ENCODE measurements at places on chromosomes 4 and X.

DNA sequence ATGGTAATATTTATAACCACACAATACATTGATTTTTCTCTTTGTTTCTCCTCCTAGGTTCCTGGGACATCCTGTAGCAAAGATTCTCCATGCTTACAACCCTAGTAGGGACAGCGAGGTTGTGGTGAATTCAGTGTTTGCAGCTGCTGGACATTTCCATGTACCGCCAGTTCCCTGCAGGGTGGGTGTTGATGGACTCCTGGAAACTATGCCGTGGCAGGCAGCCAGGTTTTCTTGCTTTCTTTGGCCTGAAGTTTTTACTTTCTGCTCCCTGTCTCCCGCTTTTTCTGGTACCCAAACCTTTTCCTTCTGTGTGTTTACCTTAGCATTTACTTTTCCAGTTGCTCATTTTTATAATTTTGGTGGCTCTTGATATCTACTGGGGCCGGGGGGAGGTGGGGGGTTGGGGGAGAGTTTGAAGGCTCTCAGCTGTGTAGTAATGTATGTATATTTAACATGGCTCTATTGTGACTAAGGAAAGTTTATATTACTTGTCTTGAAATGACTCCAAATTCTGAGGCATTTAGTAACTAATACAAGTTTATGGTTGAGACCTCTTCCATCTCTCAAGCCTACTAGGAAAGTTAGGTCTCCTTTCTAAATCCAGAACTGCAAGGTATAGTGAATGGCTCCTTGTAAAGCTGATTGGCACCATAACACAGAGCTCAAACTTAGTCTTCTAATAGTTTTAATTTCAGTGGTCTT lies 89.7 kb downstream of the TMEM131L start:
- DNase-seq = peak; percentile 55

- no peak for DNase-seq
These were observed 21.9 kb upstream of the MAD2L1 start for GRCh38 chr4:120088507-120088906.

DNA sequence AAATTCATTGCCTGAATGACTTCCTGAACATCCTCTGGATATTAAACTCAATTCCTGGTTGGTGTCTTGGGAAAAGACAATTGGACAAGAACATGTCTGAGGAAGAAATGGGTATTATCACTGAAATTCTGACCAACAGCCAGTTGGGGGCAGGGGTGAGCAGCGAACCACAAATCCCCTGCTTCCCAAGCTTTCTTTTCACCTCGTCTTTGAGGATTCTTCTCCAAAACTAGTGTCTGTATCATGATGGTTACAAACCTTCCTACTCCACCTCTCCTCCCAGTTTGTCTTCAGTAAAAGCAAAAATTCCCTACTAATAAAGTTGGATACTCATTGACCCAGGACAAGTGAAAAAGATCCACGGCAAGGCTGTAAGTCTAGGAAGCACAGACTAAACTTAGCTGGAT lies 48.3 kb upstream of the WDR1 start:
- DNase-seq = no peak

DNA sequence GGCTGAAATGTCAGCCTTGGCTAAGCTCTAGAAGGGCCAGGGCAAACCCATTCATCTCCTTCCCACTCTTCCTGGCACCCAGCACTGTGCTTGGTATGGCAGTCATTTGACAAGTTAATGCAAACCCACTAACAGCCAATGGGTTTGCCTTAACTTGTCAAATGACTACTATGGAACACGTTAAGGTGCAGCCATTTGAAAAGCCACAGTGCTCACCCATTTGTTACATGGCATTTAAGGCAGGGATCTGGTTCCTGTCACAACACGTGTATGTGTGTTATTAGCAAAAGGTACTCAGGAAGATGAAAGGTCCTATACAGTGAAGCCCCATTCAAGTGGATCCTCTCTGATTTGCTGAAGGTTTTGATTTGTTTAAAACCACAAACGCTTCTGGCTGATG lies 7.2 kb downstream of the CRMP1 start:
- DNase-seq = no peak

DNA sequence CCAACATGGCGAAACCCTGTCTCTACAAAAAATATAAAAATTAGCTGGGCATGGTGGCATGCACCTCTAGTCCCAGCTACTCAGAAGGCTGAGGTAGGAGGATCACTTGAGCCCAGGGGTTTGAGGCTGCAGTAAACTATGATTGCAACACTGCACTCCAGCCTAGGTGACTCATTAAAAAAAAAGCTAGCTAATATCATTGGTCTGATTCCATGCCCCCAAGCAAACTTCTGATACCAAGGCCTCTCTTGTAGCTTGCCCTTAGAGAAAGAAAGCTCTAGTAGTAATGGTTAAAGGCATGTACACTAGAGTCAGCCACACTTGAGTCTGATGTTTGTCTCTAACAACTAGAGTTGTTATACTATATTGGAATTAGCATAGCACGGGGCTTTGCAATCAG lies 32.6 kb upstream of the PHF8 start:
- DNase-seq = no peak

DNA sequence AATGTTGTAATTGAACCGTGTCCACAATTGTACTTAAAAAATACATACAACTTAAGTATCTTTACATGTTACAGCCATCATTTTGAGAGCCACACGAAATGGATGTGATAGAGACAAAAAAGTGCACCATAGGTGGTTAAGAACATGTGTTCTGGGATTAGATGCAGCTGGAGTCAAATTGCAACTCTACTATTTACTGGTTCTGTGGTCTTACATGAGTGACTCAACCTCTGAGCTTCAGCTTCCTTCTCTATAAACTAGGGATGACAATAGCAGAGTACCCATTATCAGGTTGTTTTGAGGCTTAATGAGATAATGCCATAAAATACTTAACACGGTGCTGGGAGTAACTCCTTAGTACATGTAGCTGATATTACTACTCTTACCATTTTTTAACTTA lies 130.4 kb downstream of the IDS start:
- no peak for DNase-seq

DNA sequence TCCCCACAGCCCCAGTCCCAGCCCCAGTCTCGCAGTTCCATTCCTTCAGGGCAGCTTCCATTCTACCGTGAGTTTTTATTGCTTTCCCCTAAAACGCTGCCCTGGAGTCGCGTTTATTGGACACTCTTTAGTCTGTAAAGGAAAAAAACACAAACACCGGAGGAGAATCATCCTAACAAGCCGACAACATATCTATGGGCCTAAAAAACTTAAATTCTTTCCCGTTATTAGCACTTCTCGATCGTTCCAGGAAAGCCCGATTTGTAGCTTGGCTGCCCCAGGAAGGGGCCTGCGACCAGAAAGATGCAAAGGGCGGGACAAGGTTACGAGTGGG lies 178.5 kb downstream of the CBR4 start:
- DNase-seq = no peak

GRCh38 chr4:47913861-47914219 lies 543 bp downstream of the NFXL1 start:
- no peak for DNase-seq

DNA sequence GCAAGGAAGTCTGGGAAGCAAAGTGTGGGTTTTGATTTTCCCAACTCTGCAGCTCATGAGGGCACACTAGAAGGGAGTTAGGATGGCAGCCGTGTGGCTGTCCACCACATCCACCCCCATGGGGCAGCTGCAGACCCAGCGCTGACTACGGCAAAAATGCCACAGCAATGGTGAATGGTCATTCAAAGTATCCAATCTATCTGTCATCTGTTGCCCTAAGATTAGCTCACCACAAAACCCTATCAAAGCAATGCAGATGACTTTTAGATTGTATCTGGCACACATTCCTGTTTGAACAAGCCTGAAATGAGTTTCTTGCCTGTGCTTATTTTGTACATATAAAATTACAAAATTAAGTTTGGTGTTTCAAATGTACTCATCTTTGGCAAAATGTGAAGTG lies 29.7 kb upstream of the HPSE start:
- DNase-seq = no peak

DNA sequence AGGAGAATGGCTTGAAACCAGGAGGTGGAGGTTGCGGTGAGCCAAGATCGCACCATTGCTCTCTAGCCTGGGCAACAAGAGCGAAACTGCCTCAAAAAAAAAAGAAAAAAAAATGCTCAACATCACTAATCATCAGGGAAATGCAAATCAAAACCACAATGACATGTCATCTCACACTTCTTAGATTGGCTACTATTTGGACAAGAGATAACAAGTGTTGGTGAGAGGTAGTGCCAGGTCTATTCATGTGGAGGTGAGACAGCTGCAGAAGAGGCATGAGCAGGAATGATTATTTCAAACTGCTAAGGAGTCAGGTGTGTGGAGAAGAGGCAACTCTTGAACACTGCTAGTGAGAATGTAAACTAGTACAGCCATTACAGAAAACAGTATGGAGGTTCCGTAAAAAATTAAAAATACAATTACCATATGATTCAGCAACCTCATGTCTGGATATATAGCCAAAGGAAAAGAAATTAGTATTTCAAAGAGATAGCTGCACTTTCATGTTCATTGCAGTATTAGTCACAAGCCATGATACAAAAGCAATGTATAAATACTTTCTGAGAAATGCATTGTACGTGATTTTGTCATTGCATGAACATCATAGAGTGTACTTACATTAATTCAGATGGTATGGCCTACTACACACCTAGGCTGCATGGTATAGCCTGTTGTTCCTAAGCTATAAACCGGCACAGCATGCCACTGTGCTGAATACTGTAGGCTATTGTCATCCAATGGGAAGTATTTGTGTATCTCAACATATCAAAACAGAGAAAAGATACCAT lies 75.3 kb downstream of the TMEM144 start:
- DNase-seq = no peak

DNA sequence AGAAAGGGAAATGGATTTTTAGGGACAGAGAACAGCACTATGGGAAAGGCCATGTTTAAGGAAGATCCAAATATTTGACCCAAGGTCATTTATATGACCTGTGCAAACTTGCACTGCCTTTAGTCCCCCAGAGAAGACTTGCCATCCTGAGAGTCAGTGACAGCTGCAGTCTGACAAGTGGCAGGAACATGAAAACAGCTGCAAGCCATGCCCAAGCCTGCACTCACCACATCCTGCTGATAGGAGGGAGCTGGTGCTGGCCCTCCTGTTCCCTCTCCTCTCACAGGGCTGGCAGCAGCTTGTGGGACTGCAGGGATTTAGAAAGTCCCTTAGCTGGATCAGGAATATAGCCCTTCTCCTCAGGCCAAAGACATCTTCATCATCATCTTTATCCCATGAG lies 187.7 kb downstream of the RAP1GDS1 start:
- no peak for DNase-seq

DNA sequence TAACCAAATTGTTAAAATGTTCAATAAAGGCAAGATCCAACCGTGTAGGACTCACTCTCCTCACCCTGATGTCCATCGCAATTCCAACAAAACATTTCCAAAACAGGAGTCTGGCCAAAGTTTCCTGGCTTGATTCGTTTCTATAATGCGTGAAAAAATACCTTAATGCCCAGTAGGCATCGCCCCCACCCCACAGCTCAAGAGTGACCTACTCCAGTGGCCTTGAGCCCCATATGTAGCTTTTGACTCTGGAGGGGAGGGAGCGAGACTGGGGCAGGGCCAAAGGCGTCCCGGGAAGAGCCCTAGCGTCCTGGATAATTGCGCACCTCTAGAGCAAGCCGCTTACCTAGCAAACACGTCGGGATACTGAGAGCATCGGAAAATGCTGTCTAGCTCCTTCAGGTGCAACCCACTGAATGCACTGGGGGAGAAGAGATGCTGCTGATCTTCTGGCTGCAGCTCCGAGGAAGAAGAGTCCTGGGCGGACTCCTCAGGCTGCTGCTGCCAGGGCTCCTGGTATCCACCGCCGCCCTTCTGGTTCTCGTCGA lies 55.6 kb upstream of the NKAP start:
- DNase-seq = no peak

DNA sequence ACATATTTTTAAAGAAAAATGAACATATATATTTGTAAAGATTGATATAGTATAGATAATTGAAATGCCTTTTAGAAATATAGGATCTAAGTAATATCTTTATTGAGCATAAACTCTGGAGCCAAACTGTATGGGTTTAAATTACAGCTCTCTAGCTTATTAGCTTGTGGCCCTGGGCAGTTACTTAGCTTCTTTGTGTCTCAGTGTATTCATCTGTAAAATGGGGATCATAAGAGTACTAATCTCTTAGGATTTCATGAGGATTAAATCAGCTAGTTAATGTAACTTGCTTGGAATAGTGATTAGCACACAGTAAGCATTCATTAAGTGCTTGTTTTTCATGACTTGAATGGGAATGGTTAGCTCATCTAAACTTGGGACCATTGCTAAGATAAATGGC lies 32.8 kb downstream of the TRAPPC11 start:
- DNase-seq = no peak

DNA sequence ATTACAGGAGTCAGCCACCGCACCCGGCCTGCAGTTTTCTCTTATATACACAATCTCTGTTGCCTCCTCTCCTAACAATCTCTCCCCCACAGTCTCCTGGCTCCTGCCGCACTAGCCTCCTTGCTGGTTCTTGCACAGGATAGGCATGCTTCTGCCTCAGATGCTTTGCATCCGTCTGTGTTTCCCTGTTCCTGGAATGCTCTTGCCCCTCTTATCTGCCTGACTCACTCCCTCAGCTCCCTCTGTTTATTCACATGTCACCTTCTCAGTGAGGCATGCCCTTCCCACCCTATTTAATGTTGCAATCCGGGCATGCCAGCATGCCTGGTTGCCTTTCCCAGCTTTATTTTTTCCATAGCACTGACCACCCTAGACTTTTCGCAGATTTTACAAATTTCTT lies 161.9 kb downstream of the PHF8 start:
- DNase-seq = no peak

DNA sequence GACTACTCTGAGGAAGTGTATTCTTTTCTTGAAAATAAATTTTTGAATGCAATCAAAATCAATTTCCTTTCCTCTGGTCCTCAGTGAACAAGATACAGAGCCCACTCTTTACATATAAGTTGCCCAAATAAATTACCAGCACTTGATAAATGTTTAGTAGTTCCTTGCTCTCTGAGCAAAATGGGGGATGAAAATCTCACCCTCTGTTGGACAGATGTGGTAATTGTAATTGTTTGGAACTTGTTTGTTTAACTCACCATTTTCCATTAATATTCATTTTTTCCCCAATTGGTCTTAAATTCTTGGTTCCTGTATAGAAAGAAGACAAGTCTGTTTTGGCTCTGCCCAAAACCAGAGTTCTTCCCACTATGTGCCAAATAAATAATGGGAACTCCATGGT lies 146.3 kb downstream of the LDB2 start:
- DNase-seq = no peak

DNA sequence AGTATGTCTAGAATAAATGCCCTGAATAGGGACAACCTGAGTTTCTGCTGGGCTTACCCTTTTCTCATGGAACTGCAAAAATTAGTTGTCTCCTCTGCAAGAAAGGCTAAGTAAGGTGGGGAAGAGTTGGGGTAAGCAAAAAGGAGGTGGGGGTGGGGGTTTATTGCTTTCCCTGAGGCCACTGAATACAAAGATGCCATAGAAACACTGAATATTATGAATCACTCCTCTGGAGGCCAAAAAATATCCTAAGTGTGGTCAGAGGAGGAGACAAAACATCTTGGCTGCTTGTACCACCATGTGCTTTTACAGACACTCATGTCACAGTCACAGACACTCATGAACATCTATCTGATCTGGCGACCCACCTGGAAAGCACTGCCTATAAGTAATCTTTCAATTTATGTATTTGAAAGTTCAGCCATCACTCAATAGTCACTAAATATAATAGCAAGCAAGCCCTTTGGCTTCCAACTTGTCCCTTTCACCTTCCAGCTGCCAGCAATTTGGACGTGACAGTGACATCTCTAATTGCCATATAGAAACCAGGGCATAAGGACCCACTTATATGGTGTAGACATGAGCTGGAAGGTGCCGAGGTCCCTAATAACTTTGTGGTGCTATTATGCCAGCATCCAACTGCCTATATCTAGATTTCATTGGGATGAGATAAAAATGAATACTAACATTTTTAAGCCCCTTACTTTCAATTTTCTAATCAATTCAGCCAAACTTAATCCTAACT lies 122.7 kb upstream of the CBR4 start:
- DNase-seq = no peak

Measured in tibial nerve (tissue), 4 donors.